ENCODE measurements at places on chromosomes 7 and 10.

- DNase-seq = peak; percentile 59
These were observed 1.5 kb downstream of the DOCK4 start for GRCh38 chr7:112204499-112205342.

GRCh38 chr7:91800389-91800788 lies 80.1 kb downstream of the MTERF1 start:
- no peak for DNase-seq

DNA sequence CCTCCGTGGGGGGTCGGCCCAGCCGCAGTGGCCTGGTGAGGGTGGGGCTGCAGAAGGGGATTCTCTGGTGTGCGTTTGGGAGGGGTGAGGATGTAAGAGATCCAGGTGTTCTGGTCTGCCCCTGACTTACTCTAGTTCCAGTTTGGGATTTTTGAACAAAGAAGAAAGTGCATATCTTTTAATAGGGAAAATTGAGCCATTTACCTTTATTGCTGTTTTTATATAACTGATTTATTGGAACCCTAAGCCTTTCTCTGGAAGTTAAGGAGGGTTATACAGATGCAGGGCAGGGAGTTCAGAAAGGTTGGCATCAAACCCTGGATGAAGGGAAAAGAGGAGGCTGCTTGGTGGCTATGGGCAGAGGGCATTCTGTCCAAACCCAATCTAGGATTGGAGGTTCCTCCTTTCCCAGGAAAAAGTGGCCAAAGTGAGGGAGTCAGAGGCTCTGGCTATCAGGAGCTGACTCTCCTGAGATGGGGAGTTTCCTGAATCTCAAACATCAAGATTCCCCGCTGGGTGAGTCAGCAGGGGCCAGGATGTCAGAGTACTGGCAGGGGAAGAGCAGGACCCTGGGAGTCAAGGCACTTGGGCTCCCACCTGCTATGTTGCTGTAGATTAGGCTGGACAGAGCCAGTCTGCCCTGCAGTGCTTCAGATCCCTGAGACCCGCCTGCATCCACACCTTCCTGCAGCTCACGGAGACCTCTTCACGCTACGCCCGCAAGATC lies 67.5 kb downstream of the CLIP2 start:
- no peak for DNase-seq

GRCh38 chr10:988667-989545 lies 672 bp downstream of the GTPBP4 start:
- DNase-seq = no peak

DNA sequence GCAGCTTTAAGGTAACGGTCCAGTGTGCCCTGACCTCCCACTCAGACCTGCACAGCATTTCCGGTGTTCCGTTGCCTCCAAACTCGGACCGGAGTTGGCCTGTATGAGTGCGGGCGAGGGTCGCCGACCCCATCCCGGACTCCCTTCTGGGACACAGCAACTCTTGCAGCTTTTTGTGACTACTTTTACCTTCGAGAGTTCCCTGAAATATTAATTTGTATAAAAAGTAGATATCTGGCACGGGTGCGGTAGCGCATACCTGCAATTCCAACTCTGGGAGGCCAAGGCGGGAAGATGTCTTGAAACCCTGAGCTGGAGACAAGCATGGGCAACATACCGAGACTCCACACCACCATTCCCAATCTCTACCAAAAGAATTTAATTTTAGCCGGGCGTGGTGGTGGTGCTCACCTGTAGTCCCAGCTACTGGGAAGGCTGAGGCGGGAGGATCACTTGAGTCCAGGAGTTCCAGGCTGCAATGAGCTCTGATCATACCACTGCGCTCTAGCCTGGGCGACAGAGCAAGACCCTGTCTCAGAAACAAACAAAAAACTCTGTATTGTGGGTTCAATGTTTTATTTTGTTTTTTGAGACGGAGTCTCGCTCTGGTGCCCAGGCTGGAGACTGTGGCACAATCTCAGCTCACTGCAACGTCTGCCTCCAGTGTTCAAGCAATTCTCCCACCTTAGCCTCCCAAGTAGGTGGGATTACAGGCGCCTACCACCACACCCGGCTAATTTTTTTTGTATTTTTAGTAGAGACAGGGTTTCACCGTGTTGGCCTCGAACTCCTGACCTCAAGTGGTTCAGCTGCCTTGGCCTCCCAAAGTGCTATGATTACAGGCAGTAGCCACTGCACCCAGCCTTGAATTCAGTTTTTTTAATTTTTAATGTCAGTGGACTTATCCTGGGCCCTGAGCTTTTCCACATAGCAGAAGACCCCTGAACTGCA lies 1.1 kb upstream of the PPP1R35 start:
- no peak for DNase-seq

Data from right forelimb (tissue), 1 donor.